ENCODE measurements at places on chromosomes 4 and X.

DNA sequence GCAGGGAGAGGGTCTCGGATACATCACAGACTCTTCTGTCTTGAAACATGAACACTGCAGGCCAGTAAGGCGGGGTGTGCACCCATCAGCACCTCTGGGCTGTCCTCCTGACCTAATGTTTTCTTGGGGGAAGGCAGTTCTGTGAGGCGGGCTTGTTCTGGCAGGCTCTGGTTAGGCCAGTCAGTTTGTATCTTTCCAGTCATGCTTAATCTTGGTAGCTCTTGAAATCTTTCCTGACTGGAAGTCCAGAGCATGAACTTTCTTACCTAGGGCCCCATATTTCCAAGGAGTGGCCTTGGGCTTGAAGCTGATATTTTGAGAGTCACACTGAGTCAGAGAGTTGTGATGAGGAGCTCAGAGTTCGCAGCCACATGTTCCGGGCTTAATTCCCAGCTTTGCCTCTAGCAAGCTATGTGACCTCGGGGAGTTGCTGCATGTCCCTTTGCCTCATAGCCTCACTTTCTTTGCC is 54.2 kb upstream of the RASSF6 start:
- DNase-seq = no peak
- no peaks in the 10 kb centered on the region for H3K4me1 ChIP-seq
- H3K27ac ChIP-seq = no peak overlapping the region
- H3K27me3 ChIP-seq = no peaks in the 10 kb centered on the region
- H3K36me3 ChIP-seq = no peaks in the 10 kb centered on the region

DNA sequence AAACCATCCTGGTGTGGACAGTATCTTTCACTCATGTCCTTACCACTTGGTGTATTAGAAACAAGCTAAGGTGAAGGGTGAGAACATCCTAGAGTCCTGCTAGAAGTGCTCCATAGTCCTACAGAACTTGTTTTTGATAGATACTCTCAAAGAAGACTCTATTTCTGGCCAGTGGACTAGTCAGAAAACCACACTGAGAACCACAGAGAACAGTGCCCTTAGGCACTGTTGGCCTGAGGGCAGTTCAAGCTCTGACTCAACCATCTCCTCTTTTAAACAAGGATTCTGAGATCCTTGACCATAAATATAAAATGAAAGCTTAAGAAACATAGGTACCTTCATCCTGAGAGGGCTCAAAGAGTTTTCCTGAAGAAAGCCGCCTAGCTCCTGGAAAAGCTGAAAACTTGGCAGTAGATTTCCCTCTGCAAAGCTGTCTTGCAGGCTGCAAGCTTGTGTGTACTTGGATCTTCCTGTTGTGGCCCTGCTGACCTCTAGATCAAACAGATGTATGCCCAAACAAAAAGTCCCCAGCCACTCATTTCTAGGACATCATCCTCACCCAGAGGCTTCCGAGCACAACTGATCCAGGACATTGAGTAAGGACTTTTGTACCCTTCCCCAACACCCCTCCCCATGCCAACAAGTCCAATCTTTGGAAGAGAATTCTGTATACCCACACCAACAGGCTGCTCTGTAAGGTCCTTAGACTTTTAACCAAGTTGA is 111.6 kb upstream of the CXCL13 start:
- no peaks in the 10 kb centered on the region for H3K27me3 ChIP-seq
- H3K36me3 ChIP-seq = no peaks in the 10 kb centered on the region
- no peak for DNase-seq

- no peak overlapping the region for H3K27ac ChIP-seq
- no peak for DNase-seq
- no peaks in the 10 kb centered on the region for H3K27me3 ChIP-seq
- no peaks in the 10 kb centered on the region for H3K4me1 ChIP-seq
- no peaks in the 10 kb centered on the region for H3K36me3 ChIP-seq
Observed at GRCh38 chr4:113740857-113741379, 20.6 kb downstream of the CAMK2D start.

DNA sequence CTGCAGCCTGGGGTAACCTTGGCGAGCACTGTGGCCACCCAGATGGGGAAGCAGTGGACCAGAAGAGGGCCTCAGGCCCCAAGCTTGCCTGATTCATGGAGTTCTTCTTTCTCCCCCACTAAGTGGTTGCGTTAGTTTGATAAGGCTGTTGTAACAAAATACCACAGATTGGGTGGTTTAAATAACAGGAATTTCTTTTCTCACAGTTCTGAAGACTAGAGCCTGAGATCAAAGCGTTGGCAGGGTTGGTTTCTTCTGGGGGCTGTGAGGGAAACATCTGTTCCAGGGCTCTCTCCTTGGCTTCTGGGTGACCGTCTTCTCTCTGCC is 105.7 kb upstream of the GATB start:
- peaks cover 29% of the 10 kb centered on the region for H3K4me1 ChIP-seq
- peak; percentile 47 for DNase-seq
- peak overlapping the region; percentile 82 for H3K27ac ChIP-seq
- no peak overlapping the region for H3K4me3 ChIP-seq

DNA sequence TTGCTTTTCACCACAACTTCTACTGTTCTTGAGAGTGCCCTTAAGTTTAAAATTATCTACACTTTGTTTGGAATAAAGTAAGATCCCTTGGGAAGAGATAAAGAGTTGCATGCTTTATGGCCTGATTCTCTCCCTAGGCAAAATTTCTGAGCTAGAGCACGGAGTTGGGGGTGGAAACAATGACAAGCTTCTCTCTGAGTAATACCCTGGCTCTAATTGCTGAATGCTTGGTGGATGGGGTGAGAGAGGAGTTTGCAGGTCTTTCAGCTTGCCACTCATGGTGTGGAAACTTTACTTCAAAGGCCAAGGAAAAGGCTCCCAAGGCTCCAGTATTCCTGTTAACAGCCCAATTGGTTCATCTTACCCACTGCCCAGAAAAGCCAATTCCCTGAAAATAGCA is 26.1 kb upstream of the PRDM8 start:
- H3K27ac ChIP-seq = no peak overlapping the region
- no peaks in the 10 kb centered on the region for H3K36me3 ChIP-seq
- no peak for DNase-seq

GRCh38 chr4:71229477-71230270 is 109.1 kb upstream of the SLC4A4 start:
- no peak overlapping the region for H3K4me3 ChIP-seq
- no peaks in the 10 kb centered on the region for H3K27me3 ChIP-seq
- no peaks in the 10 kb centered on the region for H3K36me3 ChIP-seq
- H3K4me1 ChIP-seq = no peaks in the 10 kb centered on the region
- no peak overlapping the region for H3K27ac ChIP-seq
- peak; percentile 13 for DNase-seq

- no peaks in the 10 kb centered on the region for H3K4me1 ChIP-seq
- no peaks in the 10 kb centered on the region for H3K27me3 ChIP-seq
- H3K36me3 ChIP-seq = no peaks in the 10 kb centered on the region
- no peak within 1 kb of the TSS for H3K4me3 ChIP-seq
- DNase-seq = no peak
Observed at GRCh38 chr4:186227221-186227620, at the start of gene KLKB1. KLKB1 (plus strand) TSS chr4:186227507; CDS start chr4:186228196, 689 bp downstream.

GRCh38 chr4:175215657-175216056 is 297.5 kb downstream of the ADAM29 start:
- no peaks in the 10 kb centered on the region for H3K27me3 ChIP-seq
- no peaks in the 10 kb centered on the region for H3K4me1 ChIP-seq
- H3K27ac ChIP-seq = no peak overlapping the region
- no peak overlapping the region for H3K4me3 ChIP-seq

GRCh38 chr4:2934077-2934812 is 29.0 kb downstream of the NOP14 start:
- no peaks in the 10 kb centered on the region for H3K27me3 ChIP-seq
- H3K4me1 ChIP-seq = peaks cover 50% of the 10 kb centered on the region
- DNase-seq = peak; percentile 35

- H3K27ac ChIP-seq = no peak overlapping the region
- H3K4me3 ChIP-seq = no peak overlapping the region
- H3K36me3 ChIP-seq = no peaks in the 10 kb centered on the region
- no peaks in the 10 kb centered on the region for H3K4me1 ChIP-seq
- DNase-seq = no peak
Observed at GRCh38 chr4:120902925-120903324, 19.6 kb downstream of the PRDM5 start.

- H3K27ac ChIP-seq = no peak overlapping the region
- H3K4me1 ChIP-seq = no peaks in the 10 kb centered on the region
- no peaks in the 10 kb centered on the region for H3K36me3 ChIP-seq
- H3K4me3 ChIP-seq = no peak overlapping the region
Observed at GRCh38 chr4:38619316-38619715, 44.7 kb upstream of the KLF3 start.

DNA sequence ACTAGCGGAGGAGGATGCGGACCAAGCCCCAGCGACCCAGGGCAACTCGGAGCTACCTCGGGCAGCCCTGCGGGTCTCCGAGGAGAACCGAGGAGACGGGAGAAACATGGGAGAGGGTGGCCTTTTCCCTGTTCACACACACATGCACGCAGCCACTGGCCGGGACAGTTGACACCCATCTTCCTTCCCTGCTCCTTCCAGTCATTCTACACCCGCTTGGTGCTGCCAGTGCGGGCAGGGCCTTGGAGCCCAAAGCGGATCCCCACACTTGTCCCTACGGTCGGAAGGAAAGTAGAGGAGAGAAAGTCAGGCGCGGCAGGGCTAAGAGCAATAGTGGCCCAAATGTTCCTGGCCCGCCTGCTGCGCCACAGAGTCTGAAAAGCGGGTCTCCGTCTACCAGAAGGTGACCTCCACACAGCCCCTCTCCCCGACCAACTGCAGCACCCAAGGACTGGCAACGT is 1.1 kb upstream of the PPP3CA start:
- peak overlapping the region; percentile 98 for H3K4me3 ChIP-seq
- H3K4me1 ChIP-seq = peaks cover 29% of the 10 kb centered on the region
- no peak for DNase-seq
- no peaks in the 10 kb centered on the region for H3K27me3 ChIP-seq

GRCh38 chr4:48163746-48164145 is 29.7 kb upstream of the TXK start:
- no peaks in the 10 kb centered on the region for H3K4me1 ChIP-seq
- H3K27ac ChIP-seq = no peak overlapping the region
- H3K27me3 ChIP-seq = peaks cover 2% of the 10 kb centered on the region

- no peak for DNase-seq
- H3K4me1 ChIP-seq = no peaks in the 10 kb centered on the region
- no peak overlapping the region for H3K4me3 ChIP-seq
Observed at GRCh38 chrX:41313419-41313818, 20.5 kb upstream of the DDX3X start.

DNA sequence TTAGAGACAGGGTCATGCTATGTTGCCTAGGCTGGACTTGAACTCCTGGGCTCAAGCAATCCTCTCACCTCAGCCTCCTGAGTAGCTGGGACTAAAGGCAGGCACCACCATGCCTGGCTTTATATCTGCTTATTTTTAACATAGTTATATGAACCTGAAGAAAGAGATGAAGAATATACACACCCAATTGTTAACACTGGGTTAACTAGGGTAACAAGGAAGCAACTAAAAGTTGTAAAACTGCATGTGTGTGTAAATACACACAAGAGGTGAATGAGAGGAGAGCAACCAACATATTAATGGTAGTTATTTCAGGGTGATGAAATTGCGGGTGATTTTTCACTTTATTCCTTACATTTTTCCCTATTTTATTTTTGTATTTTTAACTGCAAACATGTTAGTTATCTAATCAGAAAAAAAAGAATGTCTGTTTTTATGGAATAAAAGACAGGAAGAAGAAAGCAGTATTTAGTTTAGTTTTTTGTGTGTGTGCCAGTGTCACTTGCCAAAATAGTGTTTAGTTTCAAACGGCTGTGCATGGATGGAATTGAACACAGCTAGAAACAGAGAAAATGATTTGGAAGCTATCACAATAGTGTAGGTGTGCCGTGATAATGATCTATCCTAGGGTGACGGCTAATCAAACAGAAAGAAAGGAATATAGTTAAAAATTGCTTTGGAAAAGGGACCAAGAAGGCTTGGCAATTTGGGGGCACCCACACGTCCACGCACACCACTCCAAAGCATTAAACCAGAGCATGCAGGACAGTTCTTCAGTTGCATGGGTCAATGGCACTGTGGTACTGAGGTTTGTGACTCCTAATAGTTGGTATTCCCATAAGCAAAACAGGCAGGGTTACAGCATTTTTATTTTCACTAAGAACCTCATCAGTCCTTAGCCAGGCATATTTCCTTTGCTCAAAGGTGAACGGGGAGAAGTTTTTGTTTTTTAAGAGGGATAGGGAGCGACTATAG is 89.1 kb upstream of the KLHL13 start:
- H3K27ac ChIP-seq = no peak overlapping the region
- no peaks in the 10 kb centered on the region for H3K36me3 ChIP-seq
- H3K4me1 ChIP-seq = no peaks in the 10 kb centered on the region
- H3K4me3 ChIP-seq = no peak overlapping the region
- H3K27me3 ChIP-seq = no peaks in the 10 kb centered on the region

GRCh38 chrX:2974961-2975360 is 31.4 kb upstream of the ARSH start:
- H3K27ac ChIP-seq = no peak overlapping the region
- H3K4me3 ChIP-seq = no peak overlapping the region
- H3K27me3 ChIP-seq = no peaks in the 10 kb centered on the region
- DNase-seq = no peak
